ENCODE measurements at places on chromosomes 13 and 19.

DNA sequence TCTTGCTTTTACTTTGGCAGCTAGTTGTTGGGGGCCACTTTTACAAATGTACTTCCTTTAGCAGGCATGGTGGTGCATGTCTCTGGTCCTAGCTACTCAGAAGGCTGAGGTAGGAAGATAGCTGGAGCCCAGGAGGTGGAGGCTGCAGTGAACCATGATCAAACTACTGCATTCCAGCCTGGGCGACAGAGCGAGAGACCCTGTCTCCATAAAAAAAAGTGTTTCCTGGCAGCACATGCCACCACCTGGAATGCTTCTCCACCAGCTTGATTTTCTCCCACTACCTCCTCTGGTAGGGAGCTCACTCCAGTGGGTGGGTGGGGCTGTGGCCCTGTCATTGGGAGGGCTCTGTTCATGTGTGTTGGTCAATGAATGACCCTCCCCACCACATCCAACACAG is 12.5 kb downstream of the FZR1 start:
- no peak for DNase-seq

DNA sequence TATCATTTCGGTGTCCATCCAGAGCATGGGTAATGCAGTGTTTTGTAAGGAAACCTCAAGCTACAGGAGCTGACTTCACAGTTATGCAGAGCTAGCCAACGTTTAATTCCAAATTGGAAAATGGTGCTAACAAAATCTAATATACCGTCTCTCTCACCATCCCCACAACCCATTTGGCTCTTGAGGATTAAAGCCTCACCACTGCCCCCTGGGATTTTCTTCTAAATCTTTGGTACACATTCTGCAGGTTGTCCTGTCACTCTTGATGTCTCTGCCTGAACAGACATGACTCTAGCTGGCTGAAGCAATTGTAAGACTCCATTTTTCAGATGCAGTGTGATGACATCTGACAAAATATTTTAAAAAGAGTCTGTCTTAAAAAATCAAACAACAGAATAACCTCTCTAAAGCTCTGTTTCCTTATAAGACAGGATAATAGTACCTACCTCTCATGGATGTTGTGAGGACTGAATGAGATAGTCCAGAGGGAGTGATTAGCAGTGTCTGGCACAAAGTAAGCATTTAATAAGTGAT is 451.8 kb downstream of the SUCLA2 start:
- DNase-seq = no peak

GRCh38 chr13:42101821-42102585 is 53.6 kb downstream of the DGKH start:
- no peak for DNase-seq

- DNase-seq = no peak
Measured at GRCh38 chr19:6216996-6217751, 62.6 kb downstream of the MLLT1 start.

GRCh38 chr13:78032132-78032531 is 113.5 kb upstream of the EDNRB start:
- DNase-seq = no peak

DNA sequence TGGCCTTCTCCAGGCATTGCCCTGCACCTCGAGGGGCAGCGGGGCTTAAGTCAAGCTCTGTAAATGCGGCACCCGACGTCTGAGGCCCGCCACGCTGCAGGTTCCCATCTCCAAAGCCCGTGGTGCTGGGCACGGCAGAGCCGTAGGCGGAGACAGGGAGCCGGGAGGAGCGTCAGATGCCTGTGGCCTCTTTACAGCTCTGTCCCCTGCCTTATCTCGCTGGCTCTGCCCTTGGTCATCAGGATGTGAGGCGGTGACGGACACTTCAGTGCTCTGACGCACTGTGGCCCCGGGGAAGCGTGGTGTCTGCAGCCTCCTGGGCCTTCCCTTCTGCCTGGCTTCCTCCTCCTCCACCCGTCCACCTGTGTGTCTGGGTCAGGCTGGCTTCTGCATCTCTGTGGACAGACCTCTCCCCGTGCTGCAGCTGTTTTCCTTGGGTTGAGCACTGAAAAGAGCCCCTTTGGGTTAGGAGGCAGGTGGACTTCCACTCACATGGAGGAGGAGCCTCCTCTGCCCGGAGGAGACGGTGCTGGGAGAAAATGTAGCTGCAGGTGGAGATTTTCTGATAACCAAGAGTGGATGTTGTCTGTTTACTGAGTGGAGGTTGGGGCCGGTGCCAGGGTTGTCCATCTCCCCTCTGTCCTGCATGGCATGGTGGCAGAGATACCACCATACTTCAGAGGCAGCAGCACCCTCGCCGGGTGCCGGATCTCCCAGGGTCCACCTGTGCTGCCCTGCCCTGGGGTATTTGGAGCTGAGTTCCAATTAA is 14.6 kb downstream of the MCF2L start:
- no peak for DNase-seq

- no peak for DNase-seq
Measured at GRCh38 chr19:54707962-54708361, 16.3 kb upstream of the KIR3DL3 start.

- DNase-seq = no peak
Measured at GRCh38 chr13:85137516-85137915, 661.7 kb downstream of the SLITRK6 start.

- no peak for DNase-seq
Measured at GRCh38 chr19:41915776-41916414, 12.4 kb downstream of the ERFL start.

- no peak for DNase-seq
Measured at GRCh38 chr19:18844806-18845329, 13.1 kb downstream of the UPF1 start.

GRCh38 chr13:71964491-71965100 is 97.6 kb upstream of the DACH1 start:
- DNase-seq = no peak

DNA sequence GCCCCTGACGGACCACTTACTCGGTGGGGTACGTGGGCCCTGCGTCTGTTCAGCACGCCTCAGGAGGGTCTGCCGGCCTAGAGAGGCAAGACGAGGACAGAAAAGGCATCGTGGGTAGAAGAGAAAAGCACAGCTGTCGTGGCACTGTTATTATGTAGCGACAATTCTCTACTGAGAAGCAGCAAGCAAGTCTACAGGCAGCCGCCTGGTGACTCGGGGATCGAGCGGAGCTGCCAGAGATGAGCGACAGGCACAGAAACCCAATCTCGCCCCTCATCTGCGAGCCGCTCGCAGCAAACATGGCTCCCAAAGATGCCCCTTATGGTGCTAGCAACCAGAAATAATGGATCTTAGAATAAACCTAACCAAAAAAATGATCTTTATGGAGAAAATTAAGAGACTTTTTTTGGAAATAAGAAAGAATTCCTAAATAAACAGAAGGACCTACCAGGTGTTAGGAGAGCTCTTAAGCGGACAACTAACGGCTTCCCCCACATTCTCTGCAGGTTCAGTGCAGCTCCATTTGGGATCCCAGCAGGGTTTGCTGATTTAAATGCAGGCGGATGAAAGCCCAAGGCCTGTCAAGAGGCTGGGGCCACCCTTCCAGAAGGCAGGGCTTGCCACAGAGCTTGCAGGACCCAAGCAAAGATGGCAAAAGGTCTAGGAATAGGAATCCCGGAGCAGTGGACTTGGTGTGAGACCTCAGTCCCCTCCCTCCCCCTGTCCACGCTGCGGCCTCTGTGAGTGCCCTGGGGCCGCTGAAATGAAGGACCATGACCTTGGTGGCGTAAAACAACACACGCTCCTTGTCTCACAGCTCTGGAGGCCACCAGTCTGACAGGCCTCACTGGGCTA is 152.6 kb downstream of the KDM4B start:
- DNase-seq = no peak

GRCh38 chr13:50797091-50797490 is 46.4 kb downstream of the DLEU7 start:
- DNase-seq = no peak
